T-helper 9 cell (primary cell): ENCODE measurements at places on chromosomes 5 and 9.

GRCh38 chr9:127753622-127754021, 18.5 kb upstream of the TOR2A start:
- DNase-seq: no peak

- DNase-seq: no peak
Measured at GRCh38 chr9:37119360-37119759, 1.0 kb upstream of the ZCCHC7 start.

DNA sequence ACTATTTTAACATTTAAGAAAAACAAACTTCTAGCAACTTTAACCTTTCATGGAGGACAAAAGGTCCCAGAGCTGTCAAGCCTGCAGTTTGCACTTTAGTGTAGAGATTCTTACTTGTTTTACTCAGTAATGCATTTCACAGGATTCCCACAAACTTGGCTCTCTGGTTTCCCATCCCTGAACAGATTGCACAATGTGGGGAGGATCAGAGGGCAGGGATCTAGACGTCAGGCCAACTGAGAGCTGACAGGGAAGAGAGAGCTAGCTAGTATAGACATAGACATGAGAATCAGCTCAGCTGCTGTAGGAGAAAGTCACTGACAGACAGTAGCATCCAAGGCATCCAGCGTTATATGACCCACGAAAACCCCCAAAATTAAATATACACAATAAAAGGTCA, 20.9 kb upstream of the BNIP1 start:
- no peak for DNase-seq

GRCh38 chr9:91935805-91936514, 14.1 kb downstream of the ROR2 start:
- DNase-seq: no peak

GRCh38 chr5:76422227-76422626, 19.1 kb downstream of the IQGAP2 start:
- DNase-seq: no peak

DNA sequence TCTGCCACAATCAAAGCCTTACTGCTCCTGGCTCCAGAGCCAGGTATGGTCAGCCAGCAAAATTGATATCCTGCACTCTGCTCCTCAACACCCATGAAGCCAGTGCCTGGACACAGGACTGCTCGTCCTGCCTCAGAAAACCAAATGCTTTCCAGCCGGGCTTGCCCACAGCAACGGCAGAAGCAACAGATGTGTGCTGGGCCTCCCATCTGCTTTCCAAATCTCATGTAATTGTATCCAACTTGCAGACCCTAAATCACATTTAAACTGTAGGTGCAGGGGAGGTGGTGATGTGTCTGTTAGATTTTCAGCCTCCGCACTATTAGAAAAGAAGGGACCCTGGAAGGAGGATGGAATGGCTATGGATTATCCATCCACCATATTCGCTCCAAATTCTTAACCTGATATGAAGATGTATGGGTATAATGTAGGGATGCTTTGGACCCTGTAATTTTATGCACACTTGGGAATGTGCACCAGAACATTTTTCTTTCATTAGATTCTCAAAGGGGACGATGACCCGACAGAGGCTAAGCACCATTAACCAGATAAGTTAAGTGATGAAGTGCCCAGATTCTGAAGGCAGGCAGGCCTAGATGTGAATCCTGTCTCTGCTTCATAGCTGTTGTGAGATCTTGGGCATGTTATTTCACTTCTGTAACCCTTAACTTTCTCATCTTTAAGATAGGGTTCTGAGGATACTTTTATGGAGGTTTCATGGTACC, 58.2 kb downstream of the EXOSC2 start:
- DNase-seq: no peak

- DNase-seq: no peak
Measured at GRCh38 chr9:134063088-134063570, 4.7 kb downstream of the BRD3 start.
